Suprapubic skin (tissue), 4 donors: ENCODE measurements at places on chromosomes 3 and 15. TPM values are rescaled to one million over a fixed set of nuclear protein-coding genes. Genes with fewer than 3 reads are reported as not detected.

LMAN1L gene
- total RNA-seq = not detected

TNIK gene
- 2.0 TPM for total RNA-seq

TRANK1 gene
- 4.5 TPM for total RNA-seq

SEMA3B gene
- 5.2 TPM for total RNA-seq

DNA sequence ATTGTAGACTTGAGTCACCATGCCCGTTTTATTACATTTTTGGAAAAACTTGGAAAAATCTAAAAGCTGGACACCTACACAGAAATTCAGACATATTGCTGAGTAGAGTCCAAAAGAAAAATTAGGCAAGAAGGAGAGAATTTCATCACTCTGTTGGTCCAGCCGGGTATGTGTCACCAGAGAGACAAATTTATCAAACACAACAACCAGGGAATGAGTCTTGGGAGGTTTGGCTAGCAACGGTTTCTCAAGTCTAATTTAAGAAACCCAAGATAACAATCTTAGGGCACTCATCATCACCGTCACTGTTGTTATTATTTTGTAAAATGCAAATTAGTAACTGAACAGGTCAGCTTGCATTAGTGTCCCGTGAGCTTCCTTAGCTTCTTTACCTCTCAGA lies 197.5 kb upstream of the C2CD4B start:
- no peaks in the 10 kb centered on the region for H3K36me3 ChIP-seq
- H3K27me3 ChIP-seq = peaks cover 23% of the 10 kb centered on the region
- DNase-seq = no peak
- H3K4me3 ChIP-seq = no peak overlapping the region
